ENCODE measurements at places on chromosomes 12 and 14. TPM values are rescaled to one million over a fixed set of nuclear protein-coding genes. Genes with fewer than 3 reads are reported as not detected.

Gene TBX5
- total RNA-seq, result 7.2 TPM

Gene FGF23
- total RNA-seq, result not detected

Gene ZBTB39
- 7.2 TPM for total RNA-seq

Gene POTEG
- total RNA-seq, result not detected

Gene GZMB
- not detected for total RNA-seq

Gene NEUROD4
- not detected for total RNA-seq

Gene KRT6B
- 0.29 TPM for total RNA-seq

Gene RAP1B
- 192 TPM for total RNA-seq

Gene KRT72
- not detected for total RNA-seq

Gene IAPP
- total RNA-seq, result not detected

Gene DIO2
- total RNA-seq, result 29.6 TPM

Gene OVCH1
- not detected for total RNA-seq

Gene NEMP1
- 21.5 TPM for total RNA-seq

Gene NR4A1
- 4.2 TPM for total RNA-seq

Gene HOXC11
- total RNA-seq, result under 0.01 TPM

Gene SLC24A4
- total RNA-seq, result not detected

Gene ALG10
- total RNA-seq, result 4.6 TPM

Gene KRT74
- not detected for total RNA-seq
